Stimulated activated CD8-positive, alpha-beta memory T cell treated with anti-CD3 and anti-CD28 coated beads, Interleukin-4, amount 100 ng/mL, for 24 hours (primary cell): ENCODE measurements at places on chromosomes 6 and 20.

- no peak for DNase-seq
Observed at GRCh38 chr6:160837146-160837545, 135.1 kb downstream of the PLG start.

DNA sequence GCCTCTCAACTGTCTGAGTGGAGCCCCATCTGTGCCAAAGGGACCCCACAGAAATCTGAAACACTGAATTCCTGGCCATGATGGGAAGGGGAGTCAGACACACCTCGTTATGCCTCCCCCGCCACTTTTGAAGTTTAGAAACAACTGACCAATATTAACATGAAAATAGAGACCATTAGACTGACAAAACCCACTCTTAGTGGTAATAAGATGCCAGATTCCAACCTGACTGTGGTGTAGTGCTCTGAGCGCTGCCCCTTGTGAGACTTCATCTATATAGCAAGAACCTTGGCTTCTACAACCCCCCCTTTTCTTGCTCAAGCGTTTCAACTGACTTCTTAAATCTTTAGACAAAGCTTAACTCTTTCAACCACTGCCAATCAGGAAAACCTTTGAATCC lies 46.1 kb upstream of the UNC93A start:
- no peak for DNase-seq

DNA sequence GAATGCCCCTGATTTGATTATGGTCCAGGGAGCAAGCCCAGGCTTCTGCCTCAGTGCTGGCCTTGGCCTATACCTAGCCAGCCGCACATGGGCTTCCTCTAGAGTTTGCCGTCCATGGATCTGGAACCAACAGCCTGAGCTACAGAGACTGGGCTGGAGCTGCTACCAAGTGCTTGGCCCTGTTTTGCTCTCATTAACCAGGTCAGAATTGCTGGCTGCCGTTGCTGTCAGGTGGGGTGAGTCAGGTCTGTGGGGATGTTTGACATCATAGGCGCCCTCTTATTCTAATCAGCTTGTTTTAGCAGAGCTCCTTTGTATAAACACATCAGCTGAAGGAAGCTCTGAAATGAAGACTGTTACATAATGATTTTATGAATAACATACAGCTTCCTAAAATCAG lies 83.1 kb upstream of the PHACTR2 start:
- DNase-seq: no peak

GRCh38 chr6:97443408-97444080 lies 160.5 kb upstream of the MMS22L start:
- DNase-seq: no peak

- DNase-seq: no peak
Observed at GRCh38 chr6:116990679-116991078, 113.6 kb downstream of the RFX6 start.

DNA sequence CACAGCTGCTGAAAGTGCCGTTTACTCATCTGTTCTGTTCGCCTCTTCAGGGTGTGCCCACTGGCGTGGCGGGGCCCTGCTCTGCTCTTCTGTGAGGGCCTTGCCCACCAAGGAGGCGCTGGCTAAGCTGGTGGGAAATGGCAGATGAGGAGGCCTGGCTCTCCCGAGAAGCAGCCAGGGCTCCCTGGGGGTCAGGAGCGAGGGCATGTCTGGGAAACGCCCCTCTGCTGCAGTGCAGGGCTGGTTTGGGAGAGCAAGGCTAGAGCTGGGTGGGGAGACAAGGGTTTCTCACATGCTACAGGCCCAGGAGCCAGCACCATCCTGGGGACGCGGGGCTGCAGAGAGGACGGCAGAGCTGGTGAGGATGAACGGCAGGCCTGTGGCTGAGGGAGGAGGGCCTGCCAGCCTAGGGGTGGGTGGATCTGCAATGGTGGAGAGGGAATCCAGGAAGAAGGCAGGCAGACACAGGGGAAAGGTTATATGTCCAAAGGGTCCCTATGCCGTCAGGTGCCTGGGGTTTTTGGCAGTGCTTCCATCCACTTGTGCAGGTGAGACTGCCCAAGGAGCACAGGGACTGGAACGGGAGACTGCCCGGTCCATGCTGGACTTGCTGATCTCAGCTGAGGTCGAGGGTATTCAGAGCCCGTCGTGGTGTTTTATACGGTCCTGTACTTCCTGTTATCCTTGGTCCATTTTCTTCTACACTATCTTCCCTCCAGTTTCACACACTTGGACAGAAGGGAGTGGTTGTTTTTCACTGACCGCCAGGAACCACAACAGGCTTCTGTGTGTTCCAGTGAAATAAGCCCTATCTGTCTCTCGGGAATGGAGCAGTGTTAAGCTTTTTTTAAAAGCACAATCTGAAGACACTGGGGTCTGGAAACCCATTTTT lies 119.2 kb downstream of the SYCP2 start:
- no peak for DNase-seq

- DNase-seq: no peak
Observed at GRCh38 chr6:53818858-53819609, 24.2 kb downstream of the LRRC1 start.

GRCh38 chr6:3693831-3694230 lies 57.7 kb downstream of the PXDC1 start:
- DNase-seq: no peak

DNA sequence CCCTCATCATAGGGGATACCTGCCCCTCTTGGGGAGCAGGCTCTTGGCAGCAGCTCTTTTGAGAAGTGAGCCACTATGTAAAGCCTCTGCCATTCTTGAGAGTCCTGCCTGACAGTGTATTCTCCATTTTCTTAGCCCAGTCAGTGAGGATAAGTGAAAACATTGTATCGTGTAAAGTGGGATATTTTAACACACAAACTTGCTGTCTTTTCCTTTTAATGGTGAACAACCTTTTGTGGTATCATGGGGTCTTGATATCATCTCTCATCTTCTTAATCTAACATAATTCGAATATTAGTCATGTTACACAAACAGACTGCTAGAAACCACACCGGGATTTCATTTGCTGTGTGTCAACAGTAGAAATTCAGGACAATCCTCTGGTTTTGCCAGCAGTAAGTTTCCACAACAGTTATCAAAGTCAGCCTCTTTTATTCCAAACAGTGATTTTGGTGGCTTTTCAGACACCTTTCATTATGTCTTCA lies 136.2 kb downstream of the HIVEP1 start:
- DNase-seq: no peak

DNA sequence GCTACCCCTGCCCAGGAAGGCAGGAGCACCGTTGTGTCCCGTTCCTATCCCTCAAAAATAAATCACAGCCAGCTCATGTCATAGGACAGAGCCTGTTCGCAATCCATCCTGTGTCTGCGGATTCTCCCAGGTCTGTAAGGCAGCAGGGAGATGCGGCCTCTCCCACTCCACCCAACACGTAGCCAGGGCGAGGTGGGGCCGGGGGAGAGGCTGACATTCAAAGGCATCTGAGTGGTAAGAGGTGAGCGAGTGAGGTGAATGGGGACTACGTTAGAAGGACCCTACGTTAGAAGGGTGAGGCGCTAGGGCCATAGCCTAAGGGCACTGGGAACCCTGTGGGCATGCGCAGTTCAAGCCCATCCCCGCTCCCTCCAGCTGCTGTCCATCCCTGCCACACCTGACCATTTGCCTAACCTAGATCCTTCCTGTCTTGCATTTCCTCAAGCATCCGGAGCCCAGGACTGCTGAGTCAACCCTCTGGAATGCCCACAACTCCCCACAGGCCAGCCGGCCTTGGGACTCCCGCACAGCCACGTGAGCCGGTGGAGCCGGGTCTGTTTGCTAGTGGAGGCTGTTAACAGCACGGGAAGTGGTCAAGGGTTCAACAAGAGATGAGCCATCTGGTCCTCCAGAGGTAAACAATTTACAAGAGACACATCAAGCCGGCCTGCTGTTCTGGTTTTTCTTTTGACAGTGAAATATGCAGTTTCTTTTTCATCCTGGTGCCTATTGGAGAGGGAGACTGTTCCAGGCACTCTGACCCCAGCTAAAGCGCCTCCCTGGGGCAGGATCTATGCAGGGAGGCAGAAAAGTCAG lies 45.9 kb downstream of the RIPOR3 start:
- DNase-seq: no peak

DNA sequence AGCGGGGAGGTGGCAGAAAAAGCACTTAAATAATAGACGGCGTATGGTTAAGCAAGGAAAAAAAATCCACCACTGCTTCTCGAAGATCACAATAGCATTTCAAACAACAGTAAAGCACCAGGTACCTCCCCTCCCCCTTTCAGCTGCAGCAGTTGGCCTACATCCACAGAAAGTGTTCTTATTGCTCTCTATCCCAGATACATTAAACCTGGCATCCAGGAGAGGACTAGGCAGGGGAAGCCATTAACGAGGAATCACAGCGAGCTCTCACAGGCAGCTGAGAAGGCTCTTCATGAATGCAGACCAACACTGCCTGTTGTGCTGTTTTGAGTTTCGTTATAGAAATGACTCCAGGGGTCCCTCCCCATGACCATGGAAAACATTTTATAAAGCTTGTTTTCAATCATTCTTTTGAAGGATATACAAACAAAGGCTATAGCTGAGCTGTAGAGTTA lies 11.8 kb downstream of the FYN start:
- DNase-seq: no peak

GRCh38 chr6:112348891-112349635 lies 1.9 kb downstream of the RFPL4B start:
- DNase-seq: no peak

GRCh38 chr20:32204205-32205109 lies 3.1 kb downstream of the PLAGL2 start:
- peak; percentile 61 for DNase-seq

GRCh38 chr20:55004044-55004443 lies 528.7 kb downstream of the DOK5 start:
- no peak for DNase-seq

DNA sequence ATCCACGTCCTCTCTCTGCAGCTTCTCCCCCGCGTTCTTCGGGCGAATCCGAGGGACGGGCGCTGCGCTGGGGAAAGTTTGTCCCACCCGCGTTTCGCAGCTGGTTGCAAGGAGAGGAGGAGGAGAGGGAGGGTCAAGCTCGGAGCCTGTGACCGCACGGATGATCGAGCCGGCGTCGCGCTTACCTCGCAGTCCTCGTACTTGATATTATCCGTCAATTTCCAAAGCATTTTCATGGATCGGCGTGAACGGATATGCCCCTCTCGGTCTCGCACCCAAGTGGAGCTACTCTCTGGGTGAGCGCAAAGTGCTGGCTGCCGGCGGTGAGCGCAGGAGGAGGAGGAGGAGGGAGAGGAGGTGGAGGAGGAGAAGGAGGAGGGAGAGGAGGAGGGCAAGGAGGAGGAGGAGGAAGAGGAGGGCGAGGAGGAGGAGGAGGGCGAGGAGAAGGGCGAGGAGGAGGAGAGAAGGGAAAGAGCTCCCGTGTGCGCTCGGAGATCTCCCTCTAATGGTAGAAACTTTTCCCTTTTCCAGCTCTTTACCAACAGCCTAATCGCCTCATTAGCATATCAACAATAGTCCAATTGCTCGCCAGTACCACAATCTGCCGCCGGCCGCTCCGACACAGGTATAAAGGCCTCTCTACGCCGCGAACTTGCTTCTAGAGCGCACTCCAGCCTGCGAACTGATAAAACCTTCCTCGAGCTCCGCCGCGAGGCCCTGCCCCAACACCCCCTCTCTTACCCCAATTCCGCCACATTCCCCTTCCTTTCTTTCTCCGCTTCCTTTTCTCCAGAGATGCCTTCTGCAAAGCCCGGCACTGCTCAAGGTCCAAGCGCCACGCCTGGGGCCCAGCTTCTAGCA lies at the start of gene TFAP2A:
TFAP2A (minus strand) TSS at position 319 of the 861 bp plus-strand sequence; CDS start at position 236, 83 bp downstream.
- no peak for DNase-seq

- DNase-seq: no peak
Observed at GRCh38 chr6:156175971-156176421, 601.2 kb upstream of the ARID1B start.

GRCh38 chr6:146593986-146594385 lies 4.8 kb upstream of the ADGB start:
- DNase-seq: no peak

DNA sequence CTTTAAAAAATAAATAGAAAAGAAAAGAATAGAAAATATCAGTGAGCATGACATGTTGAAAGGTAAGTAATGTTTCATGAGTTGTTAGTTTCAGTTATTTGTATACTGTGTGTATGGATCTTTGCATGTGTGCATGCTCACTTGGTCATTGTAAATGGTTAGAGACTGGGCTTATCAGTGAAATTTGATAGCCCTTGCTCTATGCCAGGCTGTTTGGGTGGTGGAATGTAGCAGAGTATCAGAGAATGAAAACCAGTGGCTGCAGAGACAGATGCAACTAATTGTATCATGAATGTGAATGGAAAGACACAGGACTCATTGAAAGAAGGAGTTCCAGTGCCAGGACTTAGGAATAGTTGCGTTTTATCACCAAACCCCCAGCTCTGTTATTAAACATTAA lies 4.2 kb downstream of the GSTA2 start:
- DNase-seq: no peak

GRCh38 chr20:40843251-40843650 lies 154.2 kb upstream of the MAFB start:
- no peak for DNase-seq

GRCh38 chr6:31577579-31577966 lies 2.2 kb downstream of the TNF start:
- no peak for DNase-seq

GRCh38 chr6:4814212-4814611 lies 38.0 kb downstream of the CDYL start:
- no peak for DNase-seq

DNA sequence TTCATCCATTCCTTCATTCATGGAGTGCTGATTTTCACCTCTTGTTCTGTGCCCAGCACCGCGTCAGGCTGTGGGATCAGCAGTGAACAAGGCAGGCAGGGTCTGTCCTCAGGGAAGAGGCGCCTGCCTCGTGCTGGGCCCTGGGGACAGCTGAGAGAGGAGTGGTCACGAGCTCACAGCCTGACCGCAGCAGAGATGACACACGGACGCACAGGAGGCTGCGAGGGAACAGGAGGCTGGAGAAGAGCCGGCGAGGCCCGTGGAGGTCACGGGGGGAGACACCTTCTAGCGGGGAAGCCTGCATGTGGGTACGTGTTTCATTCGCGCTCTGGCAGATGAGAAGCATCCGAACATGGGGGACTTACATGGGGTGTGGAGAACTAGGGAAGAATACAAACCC lies 27.5 kb downstream of the PXDC1 start:
- no peak for DNase-seq

GRCh38 chr6:36807750-36808149 lies 31.5 kb downstream of the CPNE5 start:
- no peak for DNase-seq

DNA sequence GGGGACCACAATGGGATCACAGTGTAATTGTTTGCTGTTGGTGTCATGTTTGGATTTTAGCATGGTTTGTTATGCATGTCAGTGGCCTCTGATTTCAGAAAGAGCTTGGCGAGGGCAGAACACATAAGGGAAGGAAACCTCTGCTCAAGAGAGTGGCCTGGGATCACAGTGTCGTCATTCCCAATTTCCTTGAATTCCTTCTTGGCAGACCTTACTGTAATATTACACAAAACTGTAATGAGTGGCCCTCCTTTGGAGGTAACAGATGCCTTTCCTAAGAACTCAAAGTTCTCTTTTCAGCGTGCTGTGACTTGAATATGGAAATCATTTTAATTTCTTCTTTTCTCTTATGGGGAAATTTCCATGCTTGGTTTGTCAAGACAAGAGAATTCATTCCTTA lies 46.9 kb downstream of the JAG1 start:
- no peak for DNase-seq
